ENCODE measurements at places on chromosomes 7 and 10.

GRCh38 chr10:97612386-97612785 lies 20.9 kb downstream of the MORN4 start:
- DNase-seq, result no peak

DNA sequence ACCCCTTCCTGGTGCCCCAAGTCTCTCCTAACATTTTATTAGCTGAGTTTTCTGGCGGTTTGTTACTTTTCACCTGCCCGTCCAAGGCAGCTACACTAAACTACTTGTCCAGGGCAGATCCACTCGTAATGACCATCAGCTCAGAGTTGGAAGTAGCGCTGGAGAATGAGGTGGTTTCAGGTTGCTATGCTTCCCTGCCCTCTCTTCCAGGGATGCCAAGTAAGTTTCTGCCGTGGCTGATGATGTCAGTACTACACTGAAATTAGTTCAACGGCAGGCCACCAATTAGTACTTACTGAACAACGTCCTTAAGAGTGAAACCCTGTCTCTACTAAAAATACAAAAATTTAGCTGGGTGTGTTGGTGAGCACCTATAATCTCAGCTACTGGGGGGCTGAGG lies 55.2 kb downstream of the DIP2C start:
- no peak for DNase-seq

GRCh38 chr7:101929256-101929655 lies 111.8 kb downstream of the CUX1 start:
- no peak for DNase-seq

DNA sequence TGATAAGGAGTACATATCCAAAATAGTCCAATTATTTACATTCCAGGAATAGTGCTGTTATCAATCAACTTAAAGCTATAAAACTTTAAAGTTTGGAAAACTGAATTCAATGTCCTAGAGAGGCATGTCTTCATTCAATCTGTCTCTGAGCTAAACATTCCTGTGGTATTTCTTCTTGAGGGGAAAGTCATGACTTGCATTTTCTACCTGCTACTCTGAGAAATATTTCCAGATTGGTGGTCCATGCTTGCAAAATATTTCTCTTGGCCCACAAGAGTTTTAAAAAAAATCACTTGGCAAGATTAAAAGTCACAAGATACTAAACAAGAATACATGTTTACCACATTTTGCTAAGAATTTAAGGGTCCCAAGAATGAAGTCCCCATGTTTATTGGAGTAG lies 63.6 kb upstream of the HGF start:
- DNase-seq, result no peak

- DNase-seq, result no peak
These were observed 523.0 kb upstream of the ANKRD30A start for GRCh38 chr10:36602374-36602773.

- DNase-seq, result no peak
These were observed 6.9 kb downstream of the MMD2 start for GRCh38 chr7:4951903-4952636.

DNA sequence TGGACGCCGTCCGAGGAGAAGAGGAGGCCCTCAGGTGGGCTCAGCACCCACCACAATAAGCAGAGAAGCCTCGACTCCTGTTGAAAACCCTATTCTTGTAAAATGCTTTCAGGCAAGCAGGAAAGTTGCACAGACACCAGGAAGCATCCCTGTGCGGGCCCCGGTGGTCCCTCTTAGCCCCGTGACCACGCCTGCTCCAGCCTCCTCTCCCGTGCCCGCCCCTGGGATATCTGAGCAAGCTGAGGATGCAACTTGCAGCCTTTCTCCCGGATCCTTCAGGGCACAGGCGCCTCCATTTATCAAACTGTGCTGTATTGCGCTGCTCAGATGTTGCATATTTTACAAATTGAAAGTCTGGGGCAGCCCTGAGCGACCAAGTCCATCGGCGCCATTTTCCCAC lies 72.7 kb downstream of the CFAP46 start:
- no peak for DNase-seq

- no peak for DNase-seq
These were observed 7.8 kb upstream of the PPP2R2D start for GRCh38 chr10:131892806-131893675.

DNA sequence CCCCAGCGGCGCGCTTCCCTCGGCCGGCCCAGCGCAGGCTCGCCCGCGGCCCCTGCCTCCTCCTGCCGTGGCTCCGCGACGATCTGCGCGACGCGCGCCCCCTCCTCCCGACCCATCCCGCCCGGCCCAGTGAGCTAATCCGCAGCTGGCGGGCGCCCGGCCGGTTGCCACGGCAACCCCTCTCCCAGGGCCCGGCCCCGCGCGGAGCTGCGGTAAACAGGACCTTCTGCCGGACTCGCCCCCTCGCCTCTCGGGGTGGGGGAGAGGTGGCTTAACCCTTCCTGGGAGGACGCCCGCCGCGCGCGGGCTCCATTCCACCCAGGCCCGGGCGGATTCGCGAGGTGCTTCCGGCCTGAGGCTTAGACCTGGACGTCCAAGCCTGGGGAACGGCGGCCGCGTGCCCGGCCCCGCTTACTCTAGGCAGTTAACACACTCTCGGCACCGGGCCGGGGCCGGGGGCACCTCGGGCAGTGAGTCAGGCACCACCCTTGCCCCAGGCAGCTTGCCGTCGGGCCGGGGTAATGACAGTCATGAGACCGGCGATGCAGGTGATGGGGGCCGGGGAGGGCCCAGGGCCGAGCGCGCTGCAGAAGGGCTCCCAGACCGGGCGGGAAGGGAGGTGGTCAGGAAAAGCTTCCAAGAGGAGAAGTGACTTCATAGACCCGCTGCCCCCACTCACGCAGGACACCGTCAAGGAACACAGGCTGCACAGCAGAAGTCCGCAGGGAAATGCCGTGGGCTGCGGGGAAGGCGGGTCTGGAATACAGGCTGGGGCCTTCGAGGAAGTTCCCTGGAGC lies at the start of gene DENND2A:
DENND2A (minus strand) TSS at position 87 of the 797 bp plus-strand sequence. CDS start 38,416 bp downstream, outside the sequence.
- DNase-seq, result peak; percentile 46

GRCh38 chr10:88314362-88314761 lies 268.8 kb downstream of the RNLS start:
- DNase-seq, result no peak

DNA sequence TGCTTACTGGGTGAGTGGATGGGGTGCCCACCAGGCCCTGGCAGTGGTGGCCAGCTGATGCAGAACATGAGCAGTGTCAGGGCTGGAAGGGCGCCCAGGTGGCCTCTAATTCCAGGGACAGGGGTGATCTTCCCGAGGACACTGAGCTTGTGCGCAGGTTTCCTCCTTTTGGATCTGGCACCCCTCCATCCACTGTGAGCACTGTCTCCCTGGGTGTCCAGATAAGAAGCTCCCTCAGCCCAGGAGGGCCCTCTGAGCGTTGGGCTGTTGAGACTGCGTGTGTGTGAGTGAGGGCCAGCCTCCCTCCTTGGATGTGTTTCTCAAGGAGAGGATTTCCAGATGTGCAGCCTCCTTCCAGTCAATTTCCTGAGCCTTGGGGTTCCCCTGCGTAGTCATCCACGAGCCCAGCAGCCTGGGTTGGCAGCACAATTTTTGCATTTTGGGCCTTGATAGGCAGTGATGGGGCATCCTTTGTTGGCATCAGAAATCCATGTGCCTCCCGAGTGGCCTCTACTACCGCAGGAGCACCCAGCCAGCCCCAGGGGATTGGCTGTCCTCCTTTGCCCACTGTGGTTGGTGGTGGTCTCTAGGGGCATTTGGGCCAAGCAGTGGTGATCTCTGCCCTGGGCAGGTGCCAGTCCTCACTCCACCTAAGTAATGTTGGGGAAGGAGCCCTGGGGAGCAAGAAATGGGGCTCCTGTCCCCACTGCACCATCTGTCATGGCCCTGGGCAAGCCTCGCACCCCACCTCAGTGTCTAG lies 20.9 kb upstream of the BTBD16 start:
- DNase-seq, result no peak

GRCh38 chr7:20176578-20177242 lies 40.5 kb downstream of the MACC1 start:
- no peak for DNase-seq

DNA sequence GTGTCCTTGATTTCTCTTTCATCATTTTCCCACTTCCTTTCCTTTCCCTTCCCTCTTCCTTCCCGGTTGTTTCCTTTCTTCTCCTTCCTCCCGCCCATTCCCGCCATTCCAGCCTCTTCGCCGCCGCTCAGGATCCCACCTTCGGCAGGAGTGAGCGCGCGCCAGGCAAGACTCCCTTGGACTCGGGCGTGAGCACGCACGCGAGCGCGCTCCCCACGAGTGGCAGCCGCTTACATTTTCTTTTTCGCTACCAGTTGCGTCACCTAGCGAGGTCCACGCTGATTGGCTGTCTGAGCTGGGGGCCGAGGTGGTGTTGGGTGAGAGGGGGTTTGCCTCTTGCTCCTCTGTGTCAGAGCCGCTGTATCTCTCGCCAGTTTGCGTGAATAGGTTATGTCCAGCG lies 11.8 kb downstream of the ZAN start:
- DNase-seq, result no peak

DNA sequence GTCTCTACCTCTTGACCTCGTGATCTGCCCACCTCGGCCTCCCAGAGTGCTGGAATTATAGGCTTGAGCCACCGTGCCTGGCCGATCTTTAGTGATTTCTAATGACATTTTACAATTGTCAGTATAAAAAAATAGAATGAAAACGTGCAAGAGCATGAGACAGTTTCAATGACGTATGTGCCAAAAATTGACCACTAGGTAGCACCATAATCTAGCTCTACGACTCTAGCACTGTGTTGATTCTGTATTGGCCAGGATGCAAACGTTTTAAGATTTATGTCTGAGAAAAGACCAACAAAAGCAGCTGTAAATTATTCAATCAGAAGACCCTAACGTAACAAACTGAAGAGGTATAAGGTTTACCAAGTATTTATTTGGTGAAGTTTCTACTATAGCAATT lies 25.4 kb upstream of the EXOC6 start:
- DNase-seq, result no peak

GRCh38 chr7:108093851-108094331 lies 36.3 kb downstream of the LAMB4 start:
- DNase-seq, result no peak

GRCh38 chr10:89665302-89665701 lies 20.3 kb upstream of the PANK1 start:
- no peak for DNase-seq

DNA sequence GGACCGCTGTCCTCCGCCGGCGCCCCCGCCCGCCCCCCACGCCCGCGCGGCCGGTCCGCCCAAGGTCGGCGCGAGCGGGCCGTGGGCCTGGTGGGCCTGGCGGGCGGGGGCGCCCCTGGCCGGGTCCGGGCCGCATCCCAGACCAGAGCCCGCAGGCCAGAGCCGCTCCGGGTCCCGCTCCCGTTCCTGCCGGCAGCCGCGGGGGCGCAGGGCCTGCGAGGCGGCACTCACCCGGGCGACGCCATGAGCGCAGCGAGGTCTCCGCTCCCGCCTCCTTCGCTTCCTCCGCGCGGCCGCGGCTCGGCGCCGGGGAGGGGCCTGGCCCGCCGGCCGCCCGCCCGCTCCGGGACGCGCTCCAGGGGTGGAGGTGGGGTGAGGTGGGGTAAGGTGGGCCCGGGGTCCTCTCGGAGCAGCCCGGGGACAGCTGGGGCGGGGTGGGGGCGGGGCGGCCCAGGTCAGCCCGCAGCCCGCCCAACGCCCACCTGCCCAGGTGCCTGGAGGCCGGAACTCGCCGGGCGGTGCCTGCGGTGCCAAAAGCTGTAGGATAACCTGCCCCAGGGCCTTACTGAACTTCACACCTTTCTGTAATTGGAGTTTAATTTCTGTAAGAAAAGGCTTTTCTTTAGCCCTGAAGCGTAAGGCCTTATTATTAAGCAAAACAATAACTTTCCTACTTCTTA lies at the start of gene URGCP:
URGCP (minus strand) TSS at position 266 of the 680 bp plus-strand sequence; CDS start at position 245, 21 bp downstream.
- no peak for DNase-seq

GRCh38 chr10:84008878-84009277 lies 130.4 kb upstream of the GHITM start:
- no peak for DNase-seq

DNA sequence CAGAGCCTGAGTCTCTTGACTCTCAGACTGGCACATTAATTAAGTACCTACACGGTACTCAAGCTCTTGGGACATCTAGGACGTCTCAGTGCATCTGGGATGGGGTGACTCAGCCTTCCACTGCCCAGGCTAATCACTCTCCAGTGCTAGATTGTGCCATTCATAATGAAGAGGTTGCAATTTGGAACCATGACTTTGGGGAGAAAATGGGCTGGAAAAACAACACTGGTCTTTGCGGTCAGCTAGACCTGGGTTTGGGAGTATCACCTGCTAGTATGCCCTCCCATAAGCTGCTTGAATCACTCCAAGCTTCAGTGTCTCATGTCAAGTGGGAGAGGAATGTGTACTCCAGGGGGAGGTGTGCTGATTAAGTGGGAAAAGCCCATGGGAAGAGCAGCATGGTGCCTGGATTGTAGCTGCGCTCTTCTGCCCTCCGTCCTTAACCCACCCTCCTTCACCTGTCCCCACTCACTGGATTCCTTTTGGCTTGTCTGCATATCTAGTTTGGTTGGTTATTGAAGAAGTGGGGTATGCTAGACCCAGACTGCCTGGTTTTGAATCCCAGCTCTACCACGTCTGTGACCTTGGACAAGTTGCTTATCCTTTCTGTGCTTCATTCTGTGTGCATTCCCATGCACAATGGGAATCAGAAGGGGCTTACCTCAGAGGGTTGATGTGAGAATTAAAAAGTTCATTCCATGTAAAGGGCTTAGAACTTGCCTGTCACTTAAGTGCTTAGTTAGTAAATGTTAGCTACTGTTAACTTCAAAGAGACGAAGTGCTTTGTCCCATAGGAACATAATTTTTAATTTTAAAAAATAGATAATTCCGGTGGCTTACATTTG lies 3.8 kb downstream of the NFE2L3 start:
- peak; percentile 48 for DNase-seq

GRCh38 chr7:93327006-93327633 lies 95.0 kb downstream of the VPS50 start:
- no peak for DNase-seq

- DNase-seq, result no peak
These were observed 900.4 kb upstream of the AUTS2 start for GRCh38 chr7:68697796-68698280.

DNA sequence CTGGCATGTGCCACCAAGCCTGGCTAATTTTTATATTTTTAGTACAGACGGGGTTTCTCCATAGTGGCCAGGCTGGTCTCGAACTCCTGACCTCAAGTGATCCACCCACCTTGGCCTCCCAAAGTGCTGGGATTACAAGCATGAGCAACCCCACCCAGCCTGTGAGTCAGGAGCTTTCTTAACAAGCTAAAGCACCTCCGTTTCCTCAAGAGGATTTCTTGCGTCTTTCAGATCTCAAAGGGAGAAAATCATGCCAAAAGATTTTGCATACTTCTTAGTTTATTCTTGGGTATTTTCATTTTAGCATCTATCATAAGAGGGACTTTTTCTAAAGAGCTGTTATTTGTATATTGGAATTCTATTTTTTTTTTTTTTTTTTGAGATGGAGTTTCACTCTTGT lies 47.9 kb upstream of the FOXK1 start:
- DNase-seq, result no peak

DNA sequence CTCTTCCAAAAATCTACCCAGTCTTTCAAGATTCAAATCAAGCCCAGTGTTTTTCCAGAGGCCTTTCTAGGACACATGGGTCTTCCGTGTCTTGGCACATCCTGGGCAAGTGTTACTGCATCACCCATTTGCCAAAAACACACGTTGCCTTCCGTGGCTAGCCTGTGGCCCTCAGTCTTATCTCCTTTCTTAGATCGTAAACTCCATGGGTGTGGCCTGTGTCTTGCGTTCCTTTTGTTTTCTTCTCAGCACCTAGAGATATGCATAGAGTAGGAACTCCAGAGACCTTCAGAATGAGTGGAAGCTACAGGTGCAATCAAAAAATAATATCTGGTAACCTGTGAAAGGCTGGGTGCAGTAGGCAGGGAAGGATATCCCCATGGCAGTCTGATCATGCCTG lies 56.5 kb upstream of the NMT2 start:
- no peak for DNase-seq

GRCh38 chr7:99541212-99541611 lies 10.7 kb downstream of the FAM200A start:
- no peak for DNase-seq

Data from NCI-H187 (cell line).